HT1080 (cell line): ENCODE measurements at places on chromosomes 5 and 9. TPM values are rescaled to one million over a fixed set of nuclear protein-coding genes. Genes with fewer than 3 reads are reported as not detected.

- DNase-seq: peak; percentile 82
These were observed 70.0 kb downstream of the SHB start for GRCh38 chr9:37998881-37999587.

CRB2 gene
- total RNA-seq: not detected in 2 replicates

TERT gene
- total RNA-seq: 9.0 and 10.5 TPM in 2 replicates

PCDHA13 gene
- not detected in 2 replicates for total RNA-seq

ELAVL2 gene
- total RNA-seq: 0.45 TPM in 1 of 2 replicates, not detected in the other

OR2V1 gene
- total RNA-seq: not detected in 2 replicates

- DNase-seq: peak; percentile 13
These were observed 754.3 kb upstream of the GRAMD2B start for GRCh38 chr5:125668884-125669283.

QSOX2 gene
- 20.1 and 21.7 TPM in 2 replicates for total RNA-seq

GRCh38 chr5:90854169-90854568 is 295.6 kb downstream of the ADGRV1 start:
- no peak for DNase-seq

GRCh38 chr5:8892926-8893325 is 652.9 kb downstream of the SEMA5A start:
- DNase-seq: no peak

PCDHA12 gene
- not detected in 2 replicates for total RNA-seq

DNA sequence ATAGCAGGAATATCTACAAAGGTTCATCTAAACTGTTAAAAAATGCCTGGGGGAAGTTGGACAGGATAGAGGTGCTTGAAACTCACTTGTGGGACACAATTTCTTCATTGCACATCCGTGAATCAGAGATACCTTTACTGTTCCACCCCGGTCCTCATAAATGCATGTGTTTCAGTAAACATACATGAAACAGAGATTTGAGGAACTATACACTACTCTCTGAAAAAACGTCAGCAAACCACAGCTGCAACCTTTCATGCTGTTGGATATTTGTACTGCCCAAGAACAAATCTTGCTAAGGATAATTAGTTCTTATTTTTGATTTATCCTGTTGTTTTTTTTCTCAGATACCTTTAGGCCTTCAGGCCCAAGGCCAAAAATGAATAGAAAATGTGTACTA is 337.3 kb downstream of the KDM4C start:
- DNase-seq: no peak

PCDHGB1 gene
- total RNA-seq: 0.53 and 1.4 TPM in 2 replicates

GRCh38 chr9:78044189-78044588 is 12.6 kb upstream of the GNAQ start:
- no peak for DNase-seq

DNA sequence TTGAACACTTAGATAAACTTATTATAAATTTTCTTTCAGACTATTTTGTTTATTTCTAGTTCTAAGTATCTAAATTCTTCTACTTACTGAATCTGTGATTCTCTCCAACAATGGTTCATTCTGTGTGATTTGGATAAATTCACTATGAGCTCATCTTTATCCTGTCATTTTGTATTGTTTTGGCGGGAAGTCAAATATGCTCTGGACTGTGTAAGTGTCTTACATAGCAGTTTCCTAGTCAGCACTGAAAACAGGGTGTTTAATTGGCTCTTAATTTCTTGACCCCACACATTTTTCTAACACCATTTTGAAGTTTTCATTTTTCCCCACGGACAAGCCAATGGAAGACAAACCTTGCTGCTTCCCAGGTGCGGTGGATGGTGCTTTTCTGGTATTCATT is 207.0 kb upstream of the ACO1 start:
- no peak for DNase-seq

DNA sequence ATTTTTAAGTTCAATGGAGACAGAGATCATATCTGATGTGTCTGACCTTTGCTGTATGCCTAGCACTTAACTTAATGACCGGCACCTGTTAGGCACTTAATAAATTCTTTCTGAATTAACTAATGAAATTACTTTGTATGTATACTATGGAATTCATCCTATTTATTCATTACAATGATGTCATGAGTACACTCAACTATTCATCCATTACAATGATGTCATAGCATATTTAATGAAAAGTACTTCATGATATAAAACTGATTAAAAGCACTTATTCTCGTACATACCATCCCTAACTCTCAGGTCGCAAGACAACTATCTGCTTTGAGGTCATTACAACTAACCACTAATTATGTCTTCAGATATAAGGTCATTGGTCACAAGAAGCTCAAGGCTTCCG is 1131.6 kb downstream of the DTWD2 start:
- DNase-seq: no peak

GRCh38 chr5:116838011-116838536 is 263.5 kb upstream of the SEMA6A start:
- DNase-seq: no peak

HRH2 gene
- total RNA-seq: 2.8 and 4.1 TPM in 2 replicates

ARHGEF39 gene
- 5.3 and 8.9 TPM in 2 replicates for total RNA-seq

DNA sequence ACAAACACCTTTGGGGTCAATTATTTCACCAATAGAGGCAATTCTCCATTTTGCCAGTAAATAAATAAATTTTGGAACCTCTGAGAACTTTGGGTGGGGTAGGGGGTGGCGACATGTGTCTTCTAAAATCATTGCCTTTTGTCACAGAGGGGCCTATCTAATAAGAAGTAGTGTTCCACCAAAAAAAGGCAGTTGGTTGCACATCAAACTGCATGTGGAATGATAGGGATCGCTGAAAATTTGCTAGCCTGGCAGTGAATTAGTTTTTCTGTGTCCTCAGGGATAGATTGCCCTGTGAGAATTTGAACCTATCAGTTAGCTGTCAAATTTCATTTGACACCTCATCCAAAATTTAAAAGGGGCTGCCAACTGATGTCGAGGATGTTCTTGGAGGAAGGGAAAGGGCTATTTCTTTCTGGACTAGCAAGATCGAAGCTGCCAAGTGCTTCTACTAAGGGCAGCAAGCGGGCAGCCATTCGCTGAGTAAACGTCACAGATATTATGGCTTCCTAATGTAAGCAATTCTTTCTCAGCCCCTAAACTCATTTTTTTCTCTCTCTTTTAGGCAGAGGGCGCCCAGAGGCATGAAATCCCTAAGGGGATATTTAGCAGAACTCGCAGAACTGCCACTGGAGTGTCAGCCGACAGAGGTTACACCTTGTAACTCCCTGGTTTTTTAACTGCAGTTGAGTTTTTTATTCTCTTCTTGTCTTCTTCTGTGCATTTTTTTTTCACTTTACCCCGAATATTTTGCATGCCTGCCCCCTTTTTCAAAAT is 2208.1 kb upstream of the WWC1 start:
- no peak for DNase-seq

SLC36A3 gene
- not detected in 2 replicates for total RNA-seq

QRFP gene
- not detected in 2 replicates for total RNA-seq

DNA sequence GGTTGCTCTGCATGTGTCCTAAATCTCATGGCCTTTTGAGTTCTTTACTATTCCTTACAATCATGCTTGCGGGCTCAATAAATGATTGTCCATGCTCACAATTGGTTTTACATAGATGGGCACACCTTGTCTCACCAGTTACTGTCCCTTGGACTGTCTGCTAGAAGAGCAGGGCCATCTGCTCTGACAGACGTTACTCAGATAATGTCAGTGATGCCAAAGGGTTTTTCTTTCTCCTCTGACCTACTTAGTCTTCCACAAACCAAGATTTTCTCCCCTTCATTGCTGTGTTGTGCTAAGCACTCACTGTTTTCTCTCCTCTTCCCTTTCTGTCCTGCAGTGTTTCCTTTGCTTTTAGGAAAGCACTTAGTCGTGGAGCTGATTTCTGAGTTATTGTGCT is 562.3 kb downstream of the KIF4B start:
- no peak for DNase-seq

STXBP1 gene
- total RNA-seq: 9.6 and 10.4 TPM in 2 replicates

DNA sequence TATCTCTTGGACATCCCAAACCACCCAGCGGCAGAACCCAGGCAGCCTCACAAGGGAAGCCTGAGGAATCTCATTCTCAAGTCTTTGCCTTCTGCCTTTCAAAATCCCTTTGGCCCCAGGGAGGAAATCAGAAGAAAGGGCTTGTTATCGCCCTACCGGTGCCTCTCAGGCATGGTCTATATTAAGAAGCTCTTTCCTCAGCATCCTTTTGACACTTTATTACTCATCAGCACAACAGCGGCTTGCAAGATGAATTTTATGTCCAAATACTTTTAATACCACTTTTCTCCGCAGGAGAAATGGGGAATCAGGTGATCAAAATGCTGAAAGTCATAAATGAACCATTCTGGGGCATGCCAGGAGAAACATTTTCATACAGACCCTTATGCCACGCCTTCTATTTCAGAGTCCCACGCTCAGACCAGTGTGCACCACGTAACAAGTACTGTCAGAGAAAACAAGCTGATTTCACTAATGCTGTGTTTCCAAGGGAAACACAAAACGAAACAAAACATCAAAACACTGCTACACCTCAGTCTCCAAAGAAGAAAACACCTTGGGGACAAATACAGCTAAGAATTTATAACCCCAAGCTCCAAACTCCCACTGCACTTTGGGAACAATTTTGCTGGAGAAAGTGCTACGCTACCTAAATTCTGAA is 30.0 kb downstream of the RAPGEF1 start:
- DNase-seq: peak; percentile 23
